NCI-H1092 (cell line): ENCODE measurements at places on chromosomes 3 and 15.
A peak's percentile ranks its signal among the peaks of the same experiment; 100 is the strongest.

DNA sequence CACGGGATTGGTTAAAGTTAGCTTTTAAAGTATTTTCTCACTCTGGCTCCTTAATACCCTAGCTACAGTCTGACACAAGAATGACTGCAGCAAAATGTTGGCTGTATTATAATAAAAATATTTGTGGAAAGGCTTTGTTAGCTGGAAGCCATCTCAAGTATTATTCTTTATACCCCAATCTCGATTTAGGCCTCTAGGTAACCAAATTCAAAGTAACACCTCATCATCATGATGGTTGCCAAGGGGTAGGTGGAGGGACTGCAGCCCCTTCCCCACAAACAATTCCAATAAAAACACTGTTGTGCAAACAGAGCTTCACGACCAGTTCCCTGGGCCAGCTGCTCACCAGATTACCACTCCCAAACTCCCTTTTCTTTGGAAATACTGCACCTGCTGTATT is 759 bp upstream of the GMPS start:
- no peak for DNase-seq

DNA sequence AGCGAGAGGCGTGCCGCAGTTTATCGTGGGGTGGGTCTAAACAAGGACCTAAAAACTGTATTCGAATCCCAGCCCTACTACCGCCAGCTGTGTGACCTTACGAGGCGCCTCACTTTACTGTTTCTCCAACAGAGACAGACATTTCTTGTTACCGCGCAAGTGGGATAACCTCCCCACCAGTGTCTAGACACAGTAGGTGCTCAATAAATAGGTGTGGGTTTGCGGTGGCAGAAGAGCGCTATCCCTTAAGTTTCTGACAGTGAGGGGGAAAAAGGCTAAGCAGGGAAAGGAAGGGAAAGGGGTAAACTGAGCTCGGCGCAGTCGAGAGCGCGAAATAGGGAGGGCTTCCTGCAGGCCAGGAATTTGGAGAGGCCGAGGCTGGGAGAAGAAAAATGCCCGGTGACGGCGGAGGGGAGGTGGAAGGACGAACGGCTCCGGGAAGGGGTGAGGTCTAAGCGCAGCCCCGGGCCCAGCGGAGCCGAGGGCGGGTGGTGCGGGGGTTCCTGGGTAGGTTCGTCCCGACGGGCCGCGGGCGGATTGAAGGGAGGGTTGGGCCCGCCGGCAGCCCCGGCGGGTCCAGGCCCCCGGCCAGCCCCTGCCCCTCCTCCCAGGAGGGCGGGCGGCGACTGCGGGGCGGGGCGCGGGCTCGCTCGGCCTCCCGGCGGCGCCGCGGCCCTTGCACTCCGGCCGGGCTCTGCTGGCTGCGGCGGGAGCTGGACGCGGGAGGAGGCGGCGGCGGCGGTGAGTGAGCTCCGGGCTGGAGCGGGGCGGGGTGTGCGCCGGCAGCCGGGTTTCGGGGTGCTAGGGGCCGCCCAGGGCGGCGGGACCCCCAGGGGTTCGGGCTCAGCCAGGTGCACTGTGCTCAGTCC is at the start of gene CGNL1:
Gene CGNL1, plus strand, starts transcription at position 679 of the 869 bp plus-strand sequence. CDS start 61,495 bp downstream, outside the sequence.
- no peak for DNase-seq

- DNase-seq: no peak
These were observed at the start of gene TERB2 for GRCh38 chr15:44956388-44956787. TERB2 (plus strand) TSS chr15:44956687; CDS start chr15:44956719, 32 bp downstream.

- no peak for DNase-seq
These were observed 251.3 kb upstream of the GBE1 start for GRCh38 chr3:82012775-82013174.

- DNase-seq: no peak
These were observed 59.6 kb downstream of the CD200R1L start for GRCh38 chr3:112786881-112787579.

- no peak for DNase-seq
These were observed 80.6 kb downstream of the ULK4 start for GRCh38 chr3:41881233-41881821.

DNA sequence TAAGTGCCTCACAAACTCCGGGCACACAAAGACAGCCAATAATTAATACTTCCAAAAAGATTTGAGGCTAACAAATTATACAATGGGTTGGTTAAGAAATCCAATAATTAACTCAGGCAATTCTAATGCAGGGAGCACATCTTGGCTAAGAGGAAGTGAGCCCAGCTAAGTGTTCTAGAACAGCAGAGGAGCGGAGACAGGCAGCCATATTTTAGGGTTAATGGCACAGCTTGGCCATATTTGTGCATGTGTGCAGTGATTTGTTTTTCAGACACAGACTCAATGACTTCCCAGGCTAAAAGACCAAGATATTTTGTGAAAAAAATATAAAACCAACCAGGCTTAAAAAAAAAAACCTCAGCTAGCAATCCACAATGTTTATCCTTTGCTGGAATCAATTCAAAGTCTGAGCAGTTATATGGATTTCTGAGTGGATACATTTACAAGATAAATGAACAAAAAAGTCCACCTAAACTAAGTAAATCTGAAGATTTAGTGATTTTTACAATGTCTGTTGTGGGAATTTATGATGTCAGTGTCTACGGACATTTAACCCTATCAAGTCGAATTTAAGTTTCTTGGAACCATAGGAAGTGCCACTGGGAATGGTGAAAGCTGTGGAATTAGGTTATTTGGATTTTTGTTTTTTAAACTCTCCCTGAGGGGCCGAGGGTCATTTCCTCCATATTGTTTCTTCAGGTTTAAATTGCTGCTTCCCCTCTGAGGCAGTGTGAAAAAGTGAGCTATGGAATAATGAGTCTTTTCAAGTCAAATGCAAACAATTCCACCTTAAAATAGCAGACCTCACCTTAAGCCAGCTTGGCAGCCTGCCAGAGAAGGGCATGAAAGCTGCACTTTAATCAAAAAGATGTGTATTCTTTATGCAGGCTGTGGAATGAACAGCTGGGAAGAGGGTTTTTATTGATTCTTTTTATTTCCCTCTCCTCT is 413.7 kb upstream of the TBL1XR1 start:
- peak; percentile 68 for DNase-seq

GRCh38 chr3:193977622-193978021 is 158.3 kb upstream of the HES1 start:
- no peak for DNase-seq

DNA sequence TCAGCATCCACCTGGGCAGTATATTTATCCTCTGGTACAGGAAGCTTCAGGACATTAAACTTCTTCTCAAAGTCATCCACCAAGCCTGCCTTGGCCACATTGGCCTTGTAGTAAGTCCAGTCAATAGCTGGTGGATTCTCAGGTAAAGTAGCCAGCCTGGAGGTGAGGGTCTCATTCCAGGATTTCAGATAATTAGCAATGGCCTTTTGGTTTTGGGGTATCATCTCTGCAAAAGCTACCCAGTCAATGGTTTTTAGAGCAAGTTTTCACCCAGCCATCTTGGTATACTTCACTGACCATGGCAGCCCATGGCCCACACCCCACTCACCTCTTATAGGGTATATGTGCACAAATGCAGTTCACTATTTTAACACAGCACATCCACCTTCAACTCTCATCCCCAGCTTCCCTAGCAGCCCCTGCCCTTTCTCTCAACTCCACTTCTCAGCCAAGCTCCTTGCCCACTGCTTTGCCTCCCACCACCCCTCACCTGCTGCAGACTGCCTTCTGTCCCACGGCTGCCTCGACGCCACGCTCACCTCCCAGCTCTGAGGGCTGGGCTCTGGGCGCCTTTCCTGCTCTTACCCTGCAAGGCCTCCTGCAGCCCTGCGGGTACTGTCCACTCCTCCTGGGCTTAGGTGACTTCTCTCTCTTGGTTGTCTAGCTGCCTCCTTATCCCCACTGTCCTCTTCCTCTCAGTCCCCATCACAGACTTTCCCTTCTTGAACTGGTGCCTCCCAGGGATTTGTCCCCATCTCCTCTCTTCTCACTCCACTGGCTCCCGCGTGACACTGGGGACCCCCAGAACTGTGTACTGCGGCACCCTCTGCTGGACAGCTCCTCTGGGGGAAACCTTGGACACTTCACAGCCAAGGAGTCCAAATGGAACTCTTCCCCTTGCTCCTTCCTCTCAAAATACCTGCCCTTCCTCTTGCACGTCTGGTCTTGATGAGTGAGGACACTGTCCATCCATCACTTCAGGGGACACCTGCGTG is 1.7 kb upstream of the TGM5 start:
- no peak for DNase-seq

- no peak for DNase-seq
These were observed 25.1 kb upstream of the CTNNB1 start for GRCh38 chr3:41173926-41174885.

DNA sequence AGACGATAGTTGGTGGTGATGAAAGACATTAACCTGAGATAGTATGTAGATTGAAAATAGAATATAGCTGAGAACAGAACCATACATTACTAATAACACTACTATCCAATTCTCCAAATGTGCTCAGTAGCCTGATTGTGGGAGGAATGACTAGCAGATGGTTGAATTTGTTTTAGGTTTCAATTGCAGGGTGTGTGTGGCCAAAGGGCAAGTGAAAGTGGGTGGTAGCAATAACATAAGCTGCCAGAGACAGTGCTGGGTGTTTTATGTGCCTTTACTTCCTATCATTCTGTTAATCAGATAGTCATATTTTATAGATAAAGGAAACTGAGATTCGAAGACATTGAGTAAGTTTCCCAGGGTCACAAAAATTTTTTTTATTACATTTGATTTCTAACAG is 249.5 kb upstream of the ARL6 start:
- no peak for DNase-seq

GRCh38 chr15:91294344-91294743 is 194.3 kb downstream of the SV2B start:
- DNase-seq: no peak

GRCh38 chr3:27216955-27217552 is 152.1 kb downstream of the NEK10 start:
- DNase-seq: no peak

GRCh38 chr15:88727439-88727838 is 75.8 kb upstream of the ACAN start:
- DNase-seq: no peak

DNA sequence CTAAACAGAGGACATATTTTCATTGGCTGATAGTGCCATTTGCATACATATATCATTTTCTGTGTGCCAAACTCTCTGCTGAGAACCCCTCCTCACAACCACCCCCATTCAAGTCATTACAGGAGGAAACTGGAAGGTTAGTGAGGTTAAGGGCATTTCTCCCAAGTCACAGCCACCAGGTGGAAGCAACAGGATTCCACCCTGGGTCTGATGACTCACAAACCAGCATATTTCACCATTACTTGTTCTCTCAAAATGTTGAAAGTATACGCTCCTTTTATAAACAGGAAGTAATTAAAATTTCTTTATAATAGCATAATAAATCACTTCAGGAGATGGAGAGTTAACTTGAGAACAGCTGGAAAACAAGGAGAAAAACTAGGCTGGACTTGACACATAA is 398.6 kb upstream of the WNT5A start:
- no peak for DNase-seq

- DNase-seq: no peak
These were observed 127.8 kb downstream of the EEFSEC start for GRCh38 chr3:128281056-128281455.

GRCh38 chr3:100635273-100635701 is 25.9 kb downstream of the ADGRG7 start:
- no peak for DNase-seq

- DNase-seq: peak; percentile 21
These were observed 61.7 kb downstream of the FMN1 start for GRCh38 chr15:33132722-33133345.

GRCh38 chr15:80439140-80439539 is 35.0 kb downstream of the ARNT2 start:
- no peak for DNase-seq

- DNase-seq: no peak
These were observed 80.7 kb downstream of the LIPC start for GRCh38 chr15:58512522-58512921.

DNA sequence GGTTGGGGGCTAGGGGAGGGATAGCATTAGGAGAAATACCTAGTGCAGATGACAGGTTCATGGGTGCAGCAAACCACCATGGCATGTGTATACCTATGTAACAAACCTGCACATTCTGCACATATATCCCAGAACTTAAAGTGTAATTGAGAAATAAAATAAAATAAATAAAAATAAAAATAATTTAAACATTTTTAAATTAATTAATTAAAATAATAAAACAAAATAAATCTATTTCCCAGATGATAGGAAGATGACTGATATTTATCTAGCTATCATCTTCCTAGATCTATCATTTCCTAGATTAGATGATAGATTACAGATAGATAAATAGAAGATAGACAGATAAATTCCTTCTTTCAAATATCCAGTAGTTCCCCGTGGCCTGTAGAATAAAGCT is 137.3 kb downstream of the OCA2 start:
- DNase-seq: no peak

DNA sequence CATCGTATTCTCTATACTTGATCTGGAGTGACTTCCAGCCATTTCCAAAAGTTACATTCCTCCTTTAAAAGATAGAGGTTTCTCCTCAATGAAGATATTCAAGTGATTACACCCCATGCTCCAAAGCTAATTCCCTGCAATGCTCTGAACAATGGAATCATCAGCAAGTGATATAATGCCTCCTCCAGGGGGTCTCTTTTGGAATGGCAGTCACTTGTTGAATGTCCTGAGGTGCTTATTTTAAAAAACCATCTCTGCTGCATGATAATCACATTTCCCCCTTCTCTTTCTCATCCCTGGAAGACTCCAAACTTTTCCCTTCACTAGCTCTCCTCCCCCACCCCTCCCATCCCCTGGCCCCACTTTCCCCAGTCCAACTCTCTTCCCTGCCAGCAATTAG is 2.6 kb downstream of the LHFPL4 start:
- DNase-seq: no peak

GRCh38 chr15:34335176-34336032 is 2.2 kb downstream of the SLC12A6 start:
- DNase-seq: no peak

GRCh38 chr3:137171834-137172603 is 214.2 kb downstream of the IL20RB start:
- no peak for DNase-seq

- DNase-seq: no peak
These were observed 187.9 kb downstream of the NFKBIZ start for GRCh38 chr3:102037209-102037608.

GRCh38 chr3:16307832-16308531 is 43.0 kb downstream of the OXNAD1 start:
- no peak for DNase-seq

DNA sequence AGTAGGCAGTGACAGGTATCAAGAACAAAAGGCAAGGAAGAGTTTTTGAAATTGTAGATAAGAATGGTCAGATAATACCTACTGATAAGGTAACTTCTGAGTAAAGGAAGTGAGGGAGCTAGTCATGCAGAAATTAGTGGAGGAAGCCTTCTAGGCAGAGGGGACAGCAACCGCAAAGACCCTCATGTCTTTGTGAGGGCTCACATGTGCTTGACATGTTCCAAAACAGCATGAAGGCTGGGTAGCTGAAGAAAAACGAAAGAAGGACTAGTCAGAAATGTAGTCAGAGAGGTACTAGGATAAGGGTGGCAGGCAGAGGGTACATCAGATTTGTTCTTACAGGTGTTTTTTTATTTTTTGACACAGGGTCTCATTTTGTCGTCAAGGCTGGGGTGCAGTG is 5.3 kb downstream of the SIN3A start:
- DNase-seq: no peak

- DNase-seq: no peak
These were observed 32.8 kb downstream of the FBLN2 start for GRCh38 chr3:13581485-13582365.

- DNase-seq: no peak
These were observed 1.3 kb downstream of the KLF15 start for GRCh38 chr3:126355777-126356372.

GRCh38 chr3:71154846-71155245 is 428.7 kb downstream of the FOXP1 start:
- no peak for DNase-seq

GRCh38 chr3:135155228-135155627 is 360.2 kb downstream of the EPHB1 start:
- no peak for DNase-seq

- DNase-seq: no peak
These were observed 33.6 kb upstream of the LEKR1 start for GRCh38 chr3:156792536-156792935.
